ENCODE measurements at places on chromosomes 7 and 10. TPM values are rescaled to one million over a fixed set of nuclear protein-coding genes. Genes with fewer than 3 reads are reported as not detected.

The AOAH gene
- 0.76 TPM for polyA plus RNA-seq

The FAM180A gene
- not detected for polyA plus RNA-seq

The MET gene
- not detected for polyA plus RNA-seq

The CLRN3 gene
- polyA plus RNA-seq, result not detected

The EGR2 gene
- polyA plus RNA-seq, result 1.7 TPM

The SOSTDC1 gene
- 0.52 TPM for polyA plus RNA-seq

The THSD7A gene
- 18.1 TPM for polyA plus RNA-seq

The BAMBI gene
- 0.54 TPM for polyA plus RNA-seq

The SPDYE9 gene
- polyA plus RNA-seq, result 0.48 TPM

The CYP3A7 gene
- not detected for polyA plus RNA-seq

The CCL26 gene
- polyA plus RNA-seq, result not detected

The ZNF365 gene
- 3.1 TPM for polyA plus RNA-seq

The MAGI2 gene
- 19.3 TPM for polyA plus RNA-seq

The RBM20 gene
- 0.58 TPM for polyA plus RNA-seq

The SUN3 gene
- not detected for polyA plus RNA-seq

The ANXA8 gene
- polyA plus RNA-seq, result not detected

The IDI2 gene
- 0.24 TPM for polyA plus RNA-seq

The CYP2C19 gene
- 0.16 TPM for polyA plus RNA-seq

The ICA1 gene
- 24.2 TPM for polyA plus RNA-seq

The FAM170B gene
- polyA plus RNA-seq, result not detected

The TAS2R41 gene
- polyA plus RNA-seq, result not detected

The PLPP4 gene
- polyA plus RNA-seq, result 8.3 TPM

The CALHM1 gene
- polyA plus RNA-seq, result not detected

The C7orf57 gene
- polyA plus RNA-seq, result not detected

The SAP25 gene
- 0.52 TPM for polyA plus RNA-seq

The AKR1C4 gene
- not detected for polyA plus RNA-seq

The STEAP2 gene
- polyA plus RNA-seq, result 5.9 TPM
